ENCODE measurements at places on chromosomes 7 and 10. TPM values are rescaled to one million over a fixed set of nuclear protein-coding genes. Genes with fewer than 3 reads are reported as not detected.

The TUBB8 gene
- total RNA-seq, result not detected

- DNase-seq, result peak; percentile 39
Measured at GRCh38 chr10:14553448-14553847, 221.2 kb downstream of the FAM107B start.

The SYCE1 gene
- total RNA-seq, result not detected

The MYH16 gene
- 0.22 TPM for total RNA-seq

The USP54 gene
- 3.4 TPM for total RNA-seq

The UCN3 gene
- total RNA-seq, result not detected

DNA sequence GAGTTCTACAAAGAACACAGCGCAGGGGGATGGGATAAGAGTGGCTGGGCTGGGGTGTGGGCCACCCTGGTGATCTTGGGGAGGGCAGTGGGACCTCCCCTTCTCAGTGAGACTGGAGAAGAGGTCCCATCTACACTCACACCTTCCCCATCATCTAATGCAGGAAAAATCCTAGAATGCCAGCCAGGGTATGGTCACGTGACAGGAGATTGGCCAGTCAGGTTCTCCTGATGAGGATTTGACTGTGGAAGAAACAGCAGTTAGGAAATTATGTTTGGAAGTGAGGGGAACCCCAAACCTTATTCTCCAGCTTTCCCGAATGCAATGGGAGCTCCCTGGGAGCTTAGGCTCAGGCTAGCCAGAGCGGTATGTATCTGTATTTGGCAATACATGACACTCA, 158.8 kb upstream of the GRB10 start:
- no peak for DNase-seq

DNA sequence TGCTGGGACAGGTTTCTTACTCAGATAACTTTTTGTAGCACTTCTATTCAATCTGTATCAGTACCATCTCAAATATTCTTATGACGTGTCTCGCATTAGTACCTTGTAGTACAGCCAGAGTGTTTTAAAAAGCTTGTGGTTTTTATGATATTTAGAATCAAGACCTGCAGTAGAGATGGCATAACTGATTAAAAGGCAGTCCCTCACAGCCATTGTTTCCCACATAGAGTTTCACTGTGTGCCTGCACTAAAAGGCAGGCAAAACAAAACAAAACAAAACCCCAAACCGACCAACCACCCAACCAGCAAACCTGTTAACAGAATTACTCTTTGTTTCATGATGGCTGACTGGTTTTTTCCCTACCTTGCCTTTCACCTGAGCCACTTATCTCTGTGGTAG, 221.3 kb upstream of the DGKB start:
- no peak for DNase-seq

- DNase-seq, result peak; percentile 64
Measured at GRCh38 chr7:40969641-40970040, 733.2 kb downstream of the INHBA start.

GRCh38 chr10:99427566-99428190, 2.7 kb downstream of the GOT1 start:
- DNase-seq, result no peak

- no peak for DNase-seq
Measured at GRCh38 chr7:595621-596010, 76.0 kb upstream of the PDGFA start.

The LBX1 gene
- total RNA-seq, result not detected

GRCh38 chr7:16668978-16669377, 23.0 kb downstream of the BZW2 start:
- DNase-seq, result no peak

- no peak for DNase-seq
Measured at GRCh38 chr10:123446449-123447156, 219.6 kb upstream of the GPR26 start.

DNA sequence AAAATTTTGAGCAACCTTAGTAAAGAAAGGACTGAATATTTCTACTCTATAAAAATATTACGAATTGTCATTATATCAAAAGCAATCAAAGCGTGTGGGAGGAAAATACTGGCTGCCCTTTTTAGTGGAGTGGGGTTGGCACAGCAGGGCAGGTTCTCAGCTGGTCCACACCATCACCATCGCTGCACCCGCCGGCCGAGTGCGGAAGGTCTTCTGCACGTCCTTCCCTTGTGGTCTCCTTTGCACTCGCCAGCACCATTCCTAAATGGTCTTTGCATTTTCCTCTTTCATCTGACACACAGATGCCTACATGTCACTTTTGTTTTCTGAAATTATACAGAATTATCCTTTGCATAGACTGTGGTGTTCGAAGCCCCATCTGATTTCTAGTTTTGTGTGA, 116.6 kb upstream of the LANCL2 start:
- DNase-seq, result no peak

The FKBP14 gene
- 8.7 TPM for total RNA-seq

The OR2A5 gene
- total RNA-seq, result not detected

DNA sequence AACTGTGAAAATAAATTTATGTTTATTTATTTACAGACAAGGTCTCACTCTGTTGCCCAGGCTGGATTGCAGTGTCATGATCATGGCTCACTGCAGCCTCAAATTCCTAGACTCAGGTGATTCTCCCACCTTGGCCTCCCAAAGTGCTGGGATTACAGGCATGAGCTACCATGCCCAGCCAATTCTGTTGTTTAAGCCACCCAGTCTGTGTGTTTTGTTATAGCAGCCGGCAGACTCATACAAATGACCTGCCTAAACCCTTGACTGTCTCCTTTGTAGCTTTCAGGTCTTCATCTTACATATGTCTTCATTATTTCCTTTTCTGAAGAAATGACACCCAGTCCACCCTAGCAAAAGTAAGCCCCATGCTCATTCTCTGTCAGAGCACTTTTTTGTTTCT, 43.8 kb upstream of the KMT2C start:
- no peak for DNase-seq

The OR2A1 gene
- total RNA-seq, result not detected

GRCh38 chr7:132569884-132570614, 6.2 kb downstream of the PLXNA4 start:
- no peak for DNase-seq

DNA sequence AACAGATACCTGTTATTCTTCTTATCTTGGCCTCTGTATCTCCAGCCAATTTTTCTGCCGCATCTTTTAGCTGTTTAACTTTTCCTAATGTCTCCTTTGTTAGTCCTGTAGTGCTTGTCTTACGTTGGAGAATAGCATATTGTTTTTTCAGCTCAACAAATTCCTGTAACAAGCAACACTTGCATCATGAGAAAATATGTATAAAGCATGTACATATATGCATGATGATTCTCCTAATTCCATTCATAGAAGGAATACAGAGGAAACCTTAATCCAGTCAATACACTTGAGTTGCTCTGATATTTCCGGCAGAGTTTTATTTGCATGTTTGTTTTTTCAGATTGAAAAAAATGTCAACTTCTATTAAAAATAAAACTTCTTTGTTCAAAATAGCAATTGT, 26.1 kb upstream of the LAMB1 start:
- DNase-seq, result no peak

DNA sequence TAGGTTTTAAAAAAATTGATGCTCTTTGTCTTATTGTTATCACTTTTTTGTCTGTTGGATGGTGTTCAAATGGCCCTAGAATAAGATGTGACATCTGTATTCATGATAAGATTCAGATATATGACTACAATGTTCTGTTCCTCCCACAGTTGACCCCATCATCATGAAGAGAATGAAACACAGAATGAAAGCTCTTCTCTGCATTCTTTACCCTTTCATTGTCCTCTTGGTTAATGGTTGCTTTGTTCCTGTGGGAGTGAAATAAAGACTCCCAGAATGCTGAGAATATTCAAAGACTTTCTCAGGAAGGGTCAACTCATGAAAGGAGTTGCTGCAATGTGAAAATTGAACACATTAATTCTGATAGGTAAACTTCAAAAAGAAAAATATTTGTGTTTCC, 1015.8 kb downstream of the SORCS3 start:
- DNase-seq, result no peak

The BEND7 gene
- 7.1 TPM for total RNA-seq

DNA sequence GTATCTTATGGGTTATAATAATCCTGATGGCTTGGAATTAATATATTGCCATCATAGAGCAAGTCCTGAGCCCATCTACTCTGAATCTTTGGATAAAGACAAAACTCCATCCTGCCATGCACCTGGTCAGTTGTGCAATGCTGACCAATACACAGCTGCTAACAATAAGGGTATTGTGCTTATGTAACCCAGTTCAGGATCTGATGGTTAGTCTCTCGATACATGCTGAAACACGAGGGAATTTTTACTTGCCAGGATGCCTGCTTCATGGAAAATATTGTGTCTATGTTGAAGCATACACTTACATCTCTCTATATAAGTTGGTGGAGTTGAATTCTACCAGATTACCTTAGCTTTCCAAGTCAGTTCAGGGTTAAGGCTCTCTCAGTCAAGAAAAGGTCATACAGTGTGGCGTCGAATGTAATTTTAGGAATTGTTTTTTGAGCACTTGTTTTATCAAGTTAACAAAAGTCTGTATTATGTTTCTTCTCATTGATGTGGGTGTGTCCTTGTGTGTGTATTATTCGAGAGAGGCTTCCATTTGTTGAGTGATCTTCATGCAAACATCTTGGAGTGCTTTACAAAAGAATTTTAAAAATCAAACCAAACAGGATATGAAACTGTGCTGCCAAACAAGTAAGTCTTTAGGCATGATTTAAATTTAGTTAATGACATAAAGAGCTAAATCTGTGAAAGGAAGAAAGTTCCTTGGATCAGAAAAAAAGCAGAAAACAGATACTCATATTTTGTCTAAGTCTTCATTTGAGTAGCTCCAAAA, 449.1 kb downstream of the SUGCT start:
- DNase-seq, result no peak

The PAOX gene
- total RNA-seq, result 4.4 TPM

DNA sequence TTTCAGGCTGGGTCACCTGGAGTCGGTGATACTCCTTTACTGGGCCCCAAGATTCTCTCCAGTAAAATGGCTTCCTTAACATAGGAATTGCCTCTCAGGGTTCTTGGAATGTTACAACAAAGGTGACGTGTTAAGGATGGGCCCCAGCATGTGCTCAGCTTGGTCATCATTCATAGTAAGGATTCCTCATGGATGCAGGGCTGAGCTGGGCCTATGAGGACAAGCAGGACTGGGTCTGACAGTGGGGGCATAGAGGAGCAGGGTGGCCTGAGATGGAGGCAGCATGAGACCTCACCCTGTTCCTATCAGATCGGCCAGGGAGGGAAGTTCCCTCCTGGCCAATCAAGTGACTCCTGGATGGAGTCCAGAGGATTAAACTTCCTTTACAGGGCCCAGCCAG, 12.8 kb upstream of the MBL2 start:
- DNase-seq, result no peak

GRCh38 chr7:8161364-8161828, 100.6 kb downstream of the ICA1 start:
- peak; percentile 59 for DNase-seq

- peak; percentile 7 for DNase-seq
Measured at GRCh38 chr10:75972491-75973276, 541.3 kb downstream of the LRMDA start.

The RSPH10B gene
- total RNA-seq, result 0.20 TPM

DNA sequence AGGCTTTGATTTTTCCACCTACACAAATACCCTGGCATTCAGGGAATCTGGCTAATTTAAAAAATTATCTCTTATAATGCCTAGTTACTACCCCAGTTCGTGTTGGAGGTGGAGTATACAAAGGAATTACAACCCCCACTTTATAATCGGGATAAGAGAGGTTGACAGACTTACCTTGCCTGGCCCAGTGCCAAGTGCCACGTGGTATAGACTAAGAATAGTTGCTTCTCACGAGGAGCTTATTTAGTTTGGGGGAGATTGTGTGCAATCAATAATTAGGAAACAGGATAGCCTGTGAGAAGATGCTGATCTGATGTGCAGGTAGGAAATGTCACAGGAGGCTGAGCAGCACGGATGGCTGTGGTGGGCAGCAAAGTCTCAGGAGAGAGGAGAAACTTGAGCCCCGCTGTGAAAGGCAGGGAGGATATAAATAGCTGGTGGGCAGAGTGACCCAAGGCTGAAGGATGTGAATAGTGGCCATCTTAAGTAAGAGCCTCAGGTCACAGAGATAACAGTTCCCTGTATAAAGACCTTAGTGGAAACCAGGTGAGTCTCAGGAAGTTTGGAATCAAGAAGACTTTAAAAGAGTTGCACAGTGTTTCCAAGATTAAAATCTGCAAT, 11.3 kb upstream of the ATXN7L1 start:
- no peak for DNase-seq

DNA sequence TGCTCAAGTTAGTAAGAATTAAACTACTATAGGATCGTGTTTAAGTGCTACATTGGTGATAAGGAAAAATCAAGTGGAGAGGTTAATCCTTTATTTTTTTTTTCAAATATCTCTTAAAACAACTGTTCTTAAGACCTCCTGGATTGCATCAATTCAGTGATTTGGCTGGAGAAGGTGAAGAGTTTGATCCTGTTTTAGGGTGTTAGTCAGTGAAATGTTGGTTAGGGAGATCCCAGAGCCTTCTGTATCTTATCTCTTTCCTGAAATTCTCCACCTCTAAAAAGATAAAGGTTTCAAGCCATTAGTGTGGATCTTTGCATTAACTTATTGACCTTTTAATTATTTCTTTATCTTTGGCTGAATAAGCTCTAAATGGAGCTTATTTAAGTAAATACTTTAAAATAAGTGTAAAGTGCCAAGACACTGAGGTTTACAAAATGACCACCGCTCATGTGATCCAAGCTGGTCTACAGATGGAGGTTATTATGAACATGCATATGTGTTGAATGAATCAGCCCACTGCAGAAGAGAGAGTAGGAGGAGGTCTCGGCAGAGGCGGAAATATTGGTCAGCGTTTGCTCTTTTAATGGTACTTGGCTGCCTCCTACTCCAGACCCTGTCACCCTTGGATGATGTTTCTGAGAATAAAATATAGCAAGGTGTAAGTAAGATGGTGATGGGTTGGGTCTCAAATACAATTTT, 51.8 kb upstream of the BMPER start:
- no peak for DNase-seq

The ZFYVE27 gene
- total RNA-seq, result 18.8 TPM

The CRYGN gene
- not detected for total RNA-seq

GRCh38 chr10:132709471-132709951, 76.4 kb downstream of the NKX6-2 start:
- DNase-seq, result no peak

DNA sequence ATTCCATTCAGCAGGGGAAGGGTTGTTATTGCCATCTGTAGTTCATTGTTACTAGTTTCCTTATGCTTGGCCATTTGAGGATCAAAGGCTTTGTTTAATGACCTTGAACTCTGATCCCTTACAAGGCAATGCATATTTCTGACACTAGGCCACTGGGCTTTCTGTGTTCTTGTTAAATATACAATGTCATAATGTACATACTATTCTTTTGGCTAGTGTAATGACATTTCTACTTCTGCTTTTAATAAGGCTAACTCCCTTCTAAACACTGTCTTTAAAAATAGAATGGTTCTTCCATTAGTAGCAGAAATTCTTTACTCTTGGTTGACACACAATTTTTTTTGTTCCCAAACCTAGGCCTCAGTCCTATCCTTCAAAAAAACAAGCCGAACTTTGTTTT, 86.6 kb downstream of the BBS9 start:
- no peak for DNase-seq

DNA sequence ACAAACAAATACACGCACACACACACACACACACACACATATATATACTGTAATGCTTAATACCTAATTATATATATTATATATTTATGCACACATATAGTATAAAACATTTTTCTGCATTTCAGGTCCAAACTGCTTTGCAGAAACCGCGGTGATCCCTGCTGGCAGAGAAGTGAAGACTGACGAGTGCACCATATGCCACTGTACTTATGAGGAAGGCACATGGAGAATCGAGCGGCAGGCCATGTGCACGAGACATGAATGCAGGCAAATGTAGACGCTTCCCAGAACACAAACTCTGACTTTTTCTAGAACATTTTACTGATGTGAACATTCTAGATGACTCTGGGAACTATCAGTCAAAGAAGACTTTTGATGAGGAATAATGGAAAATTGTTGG, 138.5 kb downstream of the VWC2 start:
- no peak for DNase-seq

Measured in lung microvascular endothelial cell (primary cell).